Stimulated activated naive CD4-positive, alpha-beta T cell (primary cell): ENCODE measurements at places on chromosomes 4 and X.

GRCh38 chr4:68148800-68149685 is 19.4 kb upstream of the TMPRSS11F start:
- DNase-seq, result no peak

DNA sequence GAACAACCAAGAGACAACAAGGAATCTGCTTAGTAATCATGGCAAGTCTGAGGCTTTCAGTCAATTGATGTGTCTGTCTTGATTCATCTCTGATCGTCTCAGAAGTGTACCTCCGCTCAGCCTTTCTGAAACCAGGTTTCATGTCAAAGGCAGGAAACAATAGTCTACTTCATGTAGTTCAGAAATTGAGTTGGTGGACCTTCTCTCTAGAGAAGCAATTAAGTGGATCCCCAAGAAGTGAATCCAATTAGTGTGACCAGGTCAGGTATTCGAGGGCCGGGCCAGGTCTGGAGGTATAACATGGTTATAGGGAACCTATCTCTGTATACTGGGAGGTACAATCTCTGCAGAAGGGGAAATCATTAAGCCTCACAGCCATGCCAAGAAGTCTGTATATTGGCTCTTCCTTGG is 32.0 kb downstream of the DAPP1 start:
- no peak for DNase-seq

- DNase-seq, result no peak
Measured at GRCh38 chr4:7647600-7648543, 213.1 kb upstream of the PSAPL1 start.

DNA sequence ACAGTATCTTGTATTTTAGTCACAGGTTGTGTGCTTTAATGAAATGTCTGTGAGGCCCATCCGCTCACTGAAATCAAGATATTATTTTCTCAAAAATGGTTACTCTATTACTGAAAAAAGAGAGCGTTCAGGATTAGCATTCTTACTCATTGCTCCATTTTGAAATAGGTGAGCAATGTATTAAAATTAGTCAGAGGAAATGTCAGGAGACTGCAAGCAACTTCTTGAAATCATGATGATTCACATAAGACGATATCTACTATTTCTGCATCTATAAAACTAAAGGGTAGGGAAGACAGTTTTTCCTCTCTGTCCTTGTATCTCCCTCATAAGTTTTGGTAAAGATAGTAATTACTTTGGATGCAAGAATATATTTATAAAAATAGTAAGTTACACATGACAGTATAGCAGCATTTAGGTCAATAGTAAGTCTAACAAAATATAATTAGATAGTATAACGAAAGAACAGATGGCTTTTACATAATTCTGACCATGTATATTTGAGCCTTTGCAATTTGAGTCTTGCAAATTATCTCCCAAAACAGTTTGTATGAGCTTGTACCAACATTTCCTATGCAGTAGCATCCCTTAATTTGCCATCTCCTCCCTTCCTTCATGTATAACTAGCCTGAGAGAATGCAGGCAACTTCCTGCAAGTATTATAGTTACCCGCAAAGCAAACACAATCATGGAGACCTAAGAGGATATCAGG is 937.8 kb downstream of the PCDH7 start:
- no peak for DNase-seq

DNA sequence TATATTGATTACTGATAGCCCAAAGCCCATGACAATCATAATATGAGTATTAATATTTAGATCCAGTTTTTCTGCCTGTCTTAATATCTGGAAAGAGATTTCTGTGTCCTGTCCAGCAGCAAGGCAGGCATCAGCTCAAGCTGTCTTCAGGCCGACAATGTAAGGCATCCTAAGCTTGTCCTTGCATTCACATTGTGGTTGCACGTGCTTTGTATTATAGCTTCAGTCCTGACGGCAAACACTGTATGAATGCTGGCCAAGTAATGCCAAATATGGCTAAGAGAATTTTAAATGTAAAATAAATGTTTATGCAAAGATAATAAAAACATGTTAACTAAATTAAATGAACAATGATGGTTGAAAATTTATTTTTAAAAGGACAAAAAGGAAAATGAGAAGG is 255.7 kb upstream of the RPS6KA3 start:
- no peak for DNase-seq

GRCh38 chrX:6729626-6730025 is 194.7 kb upstream of the VCX3A start:
- DNase-seq, result no peak

DNA sequence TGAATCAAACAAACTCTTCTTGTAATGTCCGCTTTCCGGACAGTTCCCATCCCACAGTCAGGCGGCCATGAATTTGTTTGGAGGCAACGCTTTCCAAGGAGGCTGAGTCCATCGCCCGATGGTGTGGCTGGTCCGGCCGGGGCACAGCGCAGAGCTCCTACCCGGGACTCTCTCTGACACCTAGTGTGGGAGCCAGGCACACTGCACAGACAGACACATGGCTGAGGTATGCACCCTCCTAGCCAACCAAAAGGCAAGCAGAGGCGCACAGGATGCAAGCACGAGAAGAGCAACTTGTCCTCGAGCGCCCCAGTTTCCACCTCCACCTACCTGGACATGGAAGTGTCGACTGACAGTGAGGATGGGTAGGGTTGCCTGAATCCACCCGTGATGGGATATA is 87.5 kb downstream of the LEF1 start:
- peak; percentile 27 for DNase-seq
